ENCODE measurements at places on chromosomes 1 and 21.

- DNase-seq: no peak
Measured at GRCh38 chr1:157269656-157270375, 131.6 kb upstream of the ETV3 start.

DNA sequence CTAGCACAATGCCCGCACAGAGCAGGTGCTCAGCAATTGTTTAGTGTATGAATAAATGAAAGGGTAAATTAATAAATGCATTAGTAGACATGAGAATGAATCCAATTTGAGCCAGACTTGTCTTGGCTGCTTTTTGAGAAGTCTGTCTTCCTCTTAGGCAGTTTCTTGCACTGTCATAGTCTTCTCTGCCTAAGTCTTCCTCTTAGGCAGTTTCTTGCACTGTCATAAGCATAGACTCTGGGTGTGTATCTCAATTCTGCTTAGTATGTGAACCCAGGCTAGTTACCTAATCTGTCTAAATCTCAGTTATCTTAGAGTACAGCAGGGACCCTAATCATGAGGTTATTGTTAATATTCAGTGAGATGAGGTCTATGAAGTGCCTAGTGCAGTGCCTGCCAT is 27.2 kb downstream of the NHLH2 start:
- no peak for DNase-seq

GRCh38 chr1:47823040-47823808 is 174.0 kb downstream of the TRABD2B start:
- no peak for DNase-seq

DNA sequence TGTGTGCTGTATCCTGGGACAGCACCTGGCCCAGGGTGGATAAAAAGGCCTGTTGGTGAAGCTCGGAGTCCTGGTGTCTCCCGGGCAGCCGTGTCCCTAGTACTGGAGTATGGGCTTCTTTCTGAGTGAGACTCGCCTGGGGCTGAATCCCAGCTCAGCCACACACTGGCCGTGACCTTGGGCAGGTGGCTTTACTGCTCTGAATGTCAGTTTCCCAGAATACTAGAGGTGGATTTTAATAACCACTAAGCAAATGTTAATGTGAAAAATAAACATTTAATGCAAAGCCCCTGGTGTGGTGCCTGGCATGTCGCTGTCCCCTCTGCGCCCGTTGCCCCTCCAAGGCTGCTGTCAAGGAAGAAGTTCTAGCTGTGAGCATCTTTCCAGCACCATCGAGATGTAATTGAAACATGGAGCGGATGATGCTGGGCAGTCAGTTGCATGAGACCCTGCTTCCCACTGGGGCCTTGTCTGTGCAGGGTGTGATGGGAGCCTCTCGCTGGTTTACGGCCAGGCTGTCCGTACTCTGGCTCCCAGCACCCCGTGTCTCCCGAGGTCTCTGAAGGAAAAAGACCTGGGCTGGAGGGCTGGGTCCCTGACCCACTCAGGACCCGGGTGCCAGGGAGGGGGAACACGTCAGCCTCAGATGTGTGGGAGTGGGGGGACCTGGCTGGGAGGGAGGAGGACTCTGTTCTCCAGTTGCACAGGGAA is 527.8 kb downstream of the MATN1 start:
- no peak for DNase-seq

DNA sequence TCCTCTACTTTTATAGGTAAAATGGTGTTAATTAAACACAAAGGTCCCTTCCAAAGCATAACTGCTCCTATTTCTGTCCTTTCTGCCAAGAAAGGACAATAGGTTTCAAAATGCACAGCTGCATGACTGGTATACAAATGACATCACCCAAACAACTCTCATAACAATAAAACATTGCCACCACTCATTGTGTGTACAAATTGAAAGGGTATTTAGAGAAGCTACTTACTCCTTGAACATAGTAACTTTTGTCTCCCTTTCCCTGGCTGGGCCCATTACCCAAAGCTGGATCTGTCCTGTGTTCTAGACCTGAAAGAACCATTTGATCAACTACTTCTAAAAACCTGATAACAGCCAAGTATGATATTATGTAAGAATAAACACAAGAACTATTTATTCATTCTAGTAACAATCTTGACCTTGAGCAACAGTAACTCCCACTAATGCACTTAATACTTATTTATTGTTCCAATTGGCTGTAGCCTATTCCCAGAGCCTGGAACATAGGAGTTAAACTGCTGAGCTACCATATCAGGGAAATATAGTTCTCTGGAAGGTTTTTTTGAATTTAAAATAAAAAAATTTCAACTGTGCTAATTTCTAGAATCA is 38.2 kb downstream of the TTLL7 start:
- no peak for DNase-seq

GRCh38 chr1:41622402-41622801 is 137.9 kb upstream of the EDN2 start:
- no peak for DNase-seq

- no peak for DNase-seq
Measured at GRCh38 chr1:97245682-97246081, 524.1 kb downstream of the PTBP2 start.

GRCh38 chr1:14723401-14723800 is 124.9 kb downstream of the KAZN start:
- no peak for DNase-seq

- DNase-seq: no peak
Measured at GRCh38 chr1:51558375-51558924, 39.4 kb upstream of the EPS15 start.

Data from NCI-H1417 treated with DMSO at 0.1 percent for 48 hours (cell line).